ENCODE measurements at places on chromosomes 6 and 20.

GRCh38 chr6:168370310-168370991, 50.9 kb upstream of the DACT2 start:
- DNase-seq: no peak

DNA sequence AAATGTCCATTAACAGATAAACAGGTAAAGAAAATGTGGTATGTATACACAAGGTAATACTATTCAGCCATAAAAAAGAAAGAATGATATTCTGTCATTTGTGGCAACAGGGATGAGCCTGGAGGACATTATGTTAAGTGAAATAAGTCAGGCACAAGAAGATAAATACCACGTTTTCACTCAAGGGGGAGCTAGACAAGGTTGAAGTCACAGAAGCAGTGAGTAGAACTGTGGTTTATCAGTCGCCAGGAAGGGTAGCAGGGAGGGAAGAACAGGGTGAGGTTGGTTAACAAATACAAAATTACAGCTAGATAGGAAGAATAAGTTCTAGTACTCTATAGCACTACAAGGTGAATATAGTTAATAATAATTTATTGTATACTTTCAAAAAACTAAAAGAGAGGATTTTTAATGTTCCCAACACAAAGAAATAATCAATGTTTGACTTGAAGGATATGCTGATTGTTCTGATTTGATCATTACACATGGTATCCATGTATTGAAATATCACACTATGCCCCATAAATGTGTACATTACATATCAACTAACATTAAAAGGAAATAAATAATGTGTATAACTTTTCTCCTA, 21.1 kb downstream of the RTN4IP1 start:
- peak; percentile 36 for DNase-seq

DNA sequence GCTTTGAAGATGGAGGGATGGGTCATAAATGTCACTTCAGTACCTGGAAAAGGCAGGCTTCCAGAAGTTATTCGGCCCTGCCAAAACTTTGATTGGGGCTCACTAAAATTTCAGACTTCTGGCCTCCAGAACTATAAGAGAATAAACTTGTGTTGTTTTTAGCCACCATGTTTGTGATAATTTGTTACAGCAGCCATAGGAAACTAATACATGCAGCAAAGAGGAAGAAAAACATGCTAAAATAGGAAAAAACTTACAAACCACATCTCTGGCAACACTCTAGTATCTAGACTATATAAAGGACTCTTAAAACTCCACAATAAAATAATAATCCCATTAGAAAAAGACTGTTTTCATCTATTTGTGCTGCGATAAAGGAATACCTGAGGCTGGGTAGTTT, 9.5 kb downstream of the ADAT2 start:
- no peak for DNase-seq

DNA sequence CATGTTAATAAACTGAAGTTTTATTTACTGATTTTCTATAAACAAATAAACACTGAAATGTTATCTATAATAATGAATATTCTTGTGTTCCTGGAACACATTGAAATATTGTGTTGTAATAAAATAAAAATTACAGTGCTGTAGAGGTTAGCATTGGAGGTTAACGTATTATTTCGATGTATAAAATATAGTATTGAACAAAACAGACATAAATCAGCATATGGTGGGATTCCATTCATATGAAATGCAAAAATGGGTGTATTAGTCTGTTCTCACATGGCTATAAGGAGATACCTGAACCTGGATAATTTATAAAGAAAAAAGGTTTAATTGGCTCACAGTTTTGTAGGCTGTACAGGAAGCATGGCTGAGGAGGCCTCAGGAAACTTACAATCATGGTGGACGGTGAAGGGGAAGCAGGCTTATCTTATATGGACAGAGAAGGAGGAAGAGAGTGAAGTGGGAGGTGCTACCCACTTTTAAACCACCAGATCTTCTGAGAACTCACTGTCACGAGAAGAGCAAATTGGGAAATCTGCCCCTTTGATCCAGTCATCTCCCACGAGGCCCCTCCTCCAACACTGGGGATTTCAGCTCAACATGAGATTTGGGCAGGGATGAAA, 24.6 kb upstream of the BMP6 start:
- no peak for DNase-seq

DNA sequence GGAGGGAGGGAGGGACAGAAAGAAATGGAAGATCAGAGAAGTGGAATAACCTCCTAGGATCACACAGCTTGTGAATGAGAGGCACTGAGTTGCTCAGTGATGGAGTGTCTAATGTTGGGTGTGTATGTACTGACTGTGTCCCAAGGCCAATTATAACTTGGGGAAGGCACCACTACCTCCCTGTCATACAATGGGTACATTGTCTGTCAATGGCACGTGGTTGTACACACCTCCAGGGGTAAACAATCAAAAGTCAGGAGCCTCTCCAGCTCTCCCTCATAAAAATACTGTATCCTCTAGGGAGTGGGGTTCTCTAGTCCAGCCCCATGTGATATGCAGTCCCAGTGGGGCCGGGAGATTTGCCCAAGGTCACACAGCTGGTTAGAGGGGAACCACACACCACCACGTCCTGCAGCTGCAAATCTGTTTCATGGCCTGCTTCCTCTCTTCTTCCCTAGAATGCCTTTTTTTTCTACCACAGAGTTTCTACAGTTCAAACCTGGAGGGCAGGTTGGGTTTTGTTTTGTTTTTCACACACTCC, 112.5 kb downstream of the SNX5 start:
- no peak for DNase-seq

- DNase-seq: no peak
Observed at GRCh38 chr6:132354517-132355167, 46.6 kb downstream of the MOXD1 start.

DNA sequence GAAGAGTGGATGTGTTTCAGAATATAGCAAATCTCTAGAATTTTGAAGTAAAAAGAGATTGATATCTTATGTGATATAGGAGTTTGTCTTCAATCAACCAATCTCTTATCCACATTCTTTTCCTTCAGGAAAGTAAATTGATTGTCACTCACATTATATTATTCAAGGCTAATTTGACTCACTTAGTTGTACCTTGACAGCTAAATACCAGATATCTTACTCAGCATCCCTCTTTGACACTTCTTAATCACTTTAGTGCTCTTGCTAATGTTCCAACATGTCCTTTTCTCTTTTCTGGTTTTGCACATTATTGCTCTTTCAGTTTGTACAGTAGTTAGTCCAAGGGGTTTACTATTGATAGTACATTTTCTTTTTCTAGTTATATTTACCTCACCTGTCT, 286.9 kb upstream of the PTCHD4 start:
- DNase-seq: no peak

GRCh38 chr6:145648149-145648548, 87.2 kb downstream of the EPM2A start:
- no peak for DNase-seq

DNA sequence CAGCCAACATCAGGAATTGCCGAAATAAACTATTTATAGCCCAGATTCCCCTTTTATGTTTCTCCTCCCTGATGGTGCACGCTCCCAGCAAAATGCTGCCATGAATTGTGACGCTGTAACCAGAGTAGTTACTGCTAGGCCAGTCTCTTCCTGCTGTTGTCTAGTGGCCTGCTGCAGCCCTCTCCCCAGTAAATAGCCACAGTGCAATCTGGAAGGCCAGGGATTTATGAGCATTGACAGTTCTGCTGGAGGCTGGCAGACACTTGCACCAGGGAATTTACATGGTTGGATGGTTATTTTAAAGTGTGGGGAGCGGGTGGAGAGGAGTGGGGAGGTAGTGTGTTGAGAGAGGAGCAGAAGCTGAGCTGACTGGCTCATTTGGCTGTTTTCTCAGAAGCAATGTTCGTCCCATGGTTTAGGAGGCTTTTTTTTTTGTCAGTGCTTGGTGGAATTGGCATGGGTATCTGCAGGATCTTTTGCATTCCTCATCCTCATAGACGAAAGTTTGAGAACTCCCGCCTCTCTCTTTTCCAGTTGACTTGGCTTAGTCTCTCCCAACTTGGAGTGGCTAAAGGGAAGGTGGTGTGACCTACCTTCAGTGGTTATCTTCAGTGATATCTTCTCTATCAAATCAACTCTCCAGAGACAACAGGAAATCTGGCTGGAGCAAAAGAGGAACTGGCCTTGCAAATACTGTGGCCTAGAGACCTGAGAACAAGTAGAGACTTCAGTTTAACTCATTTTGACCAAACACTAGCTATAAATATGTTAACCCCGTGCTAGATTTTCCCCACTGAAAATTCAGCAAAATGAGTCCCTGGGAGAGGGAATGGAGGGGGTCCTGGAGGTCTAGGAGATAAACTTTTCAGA, 99.3 kb upstream of the VSTM2L start:
- DNase-seq: no peak

DNA sequence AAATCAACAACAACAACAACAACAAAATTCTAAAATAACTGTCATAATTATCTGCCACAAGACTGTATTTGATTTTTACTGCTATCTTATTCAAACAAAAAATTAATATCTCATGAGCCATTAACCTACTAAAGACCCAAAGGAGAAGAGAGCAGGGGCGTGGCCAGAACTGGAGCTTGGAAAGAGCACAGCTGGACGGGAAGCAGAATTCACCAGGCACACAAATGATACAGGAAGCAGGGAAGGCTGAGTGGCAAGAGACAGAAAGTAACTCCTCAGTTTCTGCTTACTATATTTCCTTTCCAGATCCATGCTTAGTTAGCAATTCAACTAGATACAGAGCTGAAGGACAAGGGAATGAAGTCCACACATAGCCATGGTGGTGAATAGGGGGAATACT, 54.4 kb downstream of the FKBP5 start:
- DNase-seq: no peak

DNA sequence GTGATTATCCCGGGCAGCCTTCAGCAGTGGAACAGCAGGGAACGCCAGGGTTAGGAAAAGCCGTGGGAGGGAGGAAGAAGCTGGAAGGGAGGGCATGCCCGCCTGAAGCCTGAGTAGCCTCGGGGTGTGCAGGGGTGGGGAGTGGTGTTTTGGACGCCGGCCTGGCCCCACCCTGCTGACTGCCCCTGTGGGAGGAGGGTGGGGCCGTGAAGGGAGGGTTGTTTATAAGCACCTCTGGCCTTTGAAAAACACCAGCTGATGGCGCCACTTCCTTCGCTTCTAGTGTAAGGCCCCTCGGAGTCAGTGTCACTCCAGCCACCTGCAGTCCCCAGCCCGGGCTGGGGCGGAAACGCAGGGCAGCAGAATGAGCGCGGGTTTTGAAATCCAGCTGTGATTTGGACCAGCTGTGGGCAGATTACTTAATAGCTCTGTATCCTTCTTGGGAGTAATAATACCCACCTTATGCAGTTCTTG, 52.8 kb upstream of the BMP6 start:
- no peak for DNase-seq

DNA sequence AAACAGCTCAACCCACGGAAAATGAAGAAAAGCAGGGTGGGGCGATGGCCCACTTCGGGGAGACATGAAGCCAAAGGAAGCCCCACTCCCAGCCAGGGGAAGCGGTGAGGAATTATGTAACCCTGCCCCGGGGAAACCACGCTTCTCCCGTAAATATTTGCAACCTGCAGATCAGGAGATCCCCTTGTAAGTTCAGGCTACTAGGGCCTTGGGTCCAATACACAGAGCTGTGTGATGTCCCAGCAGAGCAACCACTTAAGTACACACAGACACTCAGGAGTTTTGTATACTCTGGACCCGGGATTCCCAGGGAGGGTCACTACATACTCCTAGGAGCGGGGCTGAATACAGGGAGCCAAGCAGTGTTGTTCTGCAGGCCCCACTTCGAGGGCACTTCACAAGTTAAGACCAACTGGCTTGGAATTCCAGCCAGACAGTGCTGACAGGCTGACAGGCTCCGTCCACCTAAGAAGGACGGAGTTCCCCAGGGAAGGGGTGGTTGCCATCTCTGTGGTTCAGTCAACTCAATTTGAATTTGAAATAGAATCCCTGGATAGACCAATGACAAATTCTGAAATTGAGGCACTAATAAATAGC, 301.4 kb upstream of the THEMIS start:
- no peak for DNase-seq

DNA sequence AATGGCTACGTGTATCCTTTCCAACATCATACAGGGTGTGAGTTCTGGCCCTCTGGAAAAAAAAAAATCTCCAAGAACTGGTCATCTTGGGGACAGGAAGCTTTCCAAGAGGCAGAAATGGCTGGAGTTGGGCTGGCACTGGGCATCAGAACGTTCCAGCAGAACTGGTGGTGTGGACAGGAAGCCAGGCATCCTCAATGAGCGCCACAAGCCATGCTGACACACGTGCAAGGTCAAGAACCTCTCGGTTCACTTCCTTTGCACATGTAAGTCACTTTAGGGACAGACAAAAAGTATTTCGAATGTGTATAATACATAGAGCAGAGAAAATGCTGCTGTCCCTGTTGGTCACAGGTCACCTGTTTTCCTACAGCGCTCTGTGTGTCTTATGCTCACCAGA, 27.4 kb upstream of the RIN2 start:
- no peak for DNase-seq

DNA sequence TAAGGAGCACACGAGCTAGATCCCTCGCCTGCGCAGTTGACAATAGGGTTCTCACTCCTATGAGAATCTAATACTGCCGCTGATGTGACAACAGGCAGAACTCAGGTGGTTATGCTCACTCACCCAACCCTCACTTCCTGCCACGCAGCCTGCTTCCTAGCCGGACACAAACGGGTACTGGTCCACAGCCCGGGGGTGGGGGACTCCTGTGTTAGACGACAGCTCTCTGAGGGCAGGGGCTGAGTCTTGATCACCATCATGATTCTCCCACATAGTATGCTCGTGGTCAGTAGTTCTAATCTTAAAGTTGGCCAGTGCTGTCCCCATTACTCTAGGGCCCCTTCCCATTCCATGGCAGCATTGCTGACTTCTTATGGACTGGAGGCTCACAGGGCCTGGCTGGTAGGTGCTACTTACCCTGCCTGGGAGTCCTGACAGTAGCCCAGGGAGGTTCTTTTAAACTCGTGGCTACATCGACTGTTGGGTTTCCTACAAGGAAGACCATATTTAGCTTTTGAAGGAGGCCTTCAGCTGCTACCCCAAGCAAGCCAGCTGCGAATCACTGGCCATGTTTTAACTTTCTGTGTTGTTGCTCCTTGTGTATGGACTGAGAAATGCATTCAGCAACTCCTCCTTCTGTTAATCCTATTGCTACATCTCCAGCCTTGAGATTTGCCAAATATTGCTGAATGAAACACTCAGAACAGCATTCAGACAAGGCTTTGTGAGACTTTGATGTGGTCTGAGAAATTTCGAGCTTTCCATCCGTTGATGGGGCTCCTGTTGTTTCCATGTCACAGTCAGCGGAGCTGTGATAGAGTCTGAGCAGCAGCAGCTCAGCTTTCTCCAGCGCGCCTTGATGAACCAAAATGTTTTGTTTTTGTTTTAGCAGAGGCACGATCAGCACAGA, 300.3 kb downstream of the NRN1 start:
- no peak for DNase-seq

All from NCI-H1417 treated with DMSO at 0.1 percent for 48 hours (cell line).